Myocyte (in vitro differentiated cells): ENCODE measurements at places on chromosomes 16 and 17.

GRCh38 chr16:77335652-77336234 is 99.1 kb downstream of the ADAMTS18 start:
- no peak for DNase-seq

DNA sequence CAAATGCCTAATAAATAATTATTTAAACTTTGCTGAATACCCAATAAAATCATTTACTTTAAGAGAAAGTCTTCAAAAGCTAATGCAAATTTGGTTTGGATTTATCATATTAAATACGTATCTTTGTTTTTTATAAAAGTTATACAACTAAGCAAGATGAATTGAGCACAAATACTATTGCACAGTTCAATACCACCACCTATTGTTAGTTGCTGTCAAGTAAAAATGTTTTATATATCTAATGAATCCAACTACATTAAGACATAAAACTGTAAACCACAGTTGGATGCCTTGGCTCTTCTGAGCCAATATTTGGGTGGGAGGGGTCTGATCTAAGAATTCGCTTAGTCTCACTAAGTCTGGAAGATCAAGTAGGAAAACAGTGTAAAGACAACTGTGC is 7.7 kb downstream of the FBXL20 start:
- DNase-seq = peak; percentile 11

DNA sequence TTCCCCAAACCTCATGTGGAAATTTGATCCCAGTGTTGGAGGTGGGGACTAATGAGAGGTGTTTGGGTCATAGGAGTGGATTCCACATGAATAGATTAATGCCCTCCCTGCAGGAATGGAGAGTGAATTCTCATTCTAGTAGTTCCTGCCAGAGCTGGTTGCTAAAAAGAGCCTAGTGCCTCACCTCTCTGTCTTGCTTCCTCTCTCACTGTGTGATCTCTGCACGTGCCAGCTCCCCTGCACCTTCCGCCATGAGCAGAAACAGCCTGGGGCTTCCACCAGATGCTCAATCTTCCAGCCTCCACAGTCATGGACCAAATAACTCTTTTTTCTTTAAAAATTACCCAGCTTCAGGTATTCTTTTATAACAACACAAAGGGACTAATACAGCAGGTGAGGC is 72.9 kb upstream of the CLEC3A start:
- DNase-seq = no peak

DNA sequence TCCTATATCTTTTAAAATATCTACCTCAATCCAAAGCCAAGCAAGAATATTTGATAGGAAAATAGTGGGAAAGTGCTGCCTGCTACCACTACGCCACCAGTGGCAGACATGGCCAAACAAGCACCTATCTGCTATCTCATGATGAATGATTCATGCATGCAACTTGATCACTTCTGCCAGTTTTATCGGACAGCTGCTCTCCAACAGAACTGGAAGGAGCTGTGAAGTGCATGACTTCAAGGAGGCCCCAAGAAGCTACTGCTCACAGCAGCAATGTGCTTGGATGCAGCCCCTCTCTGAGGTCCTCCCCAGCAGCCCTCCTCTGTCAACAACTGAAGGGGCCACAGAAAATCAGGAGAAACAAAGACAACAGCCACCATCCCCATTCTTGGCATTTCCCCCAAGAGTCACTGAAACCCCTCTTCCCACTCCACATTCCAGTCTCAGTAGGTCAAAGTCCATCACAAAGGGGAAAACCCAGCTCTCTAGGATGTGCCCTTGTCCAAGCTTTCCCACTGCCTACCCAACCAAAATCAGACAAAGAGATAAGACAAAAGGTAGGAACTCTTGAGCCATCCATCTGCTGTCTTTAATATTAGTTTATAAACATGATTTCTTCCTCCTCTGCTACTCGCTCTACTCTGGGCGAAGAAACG is 215.3 kb downstream of the C16orf78 start:
- peak; percentile 15 for DNase-seq

DNA sequence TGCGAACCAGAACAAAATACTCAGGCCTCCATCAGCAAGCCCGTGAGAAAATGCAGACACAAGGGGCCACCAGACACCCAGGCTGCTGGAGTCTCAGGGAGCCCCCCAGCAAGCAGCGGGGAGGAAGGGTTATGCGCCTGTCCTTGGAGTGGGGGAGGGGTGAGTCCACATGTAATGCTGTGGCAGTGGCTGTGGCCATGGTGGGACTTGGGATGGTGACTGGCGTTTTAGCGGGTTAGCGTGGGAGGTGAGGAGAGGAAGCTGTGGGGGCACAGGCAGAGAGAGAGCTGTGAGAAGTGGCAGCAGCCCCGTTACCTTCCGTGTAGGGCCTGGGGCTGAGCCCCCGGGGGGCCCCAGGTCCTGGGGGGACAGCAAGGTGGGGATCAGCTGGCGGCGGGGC is 58.3 kb downstream of the SRCIN1 start:
- no peak for DNase-seq
